Stimulated activated CD8-positive, alpha-beta memory T cell treated with anti-CD3 and anti-CD28 coated beads, Interleukin-2, amount 100 ng/mL, for 48 hours (primary cell): ENCODE measurements at places on chromosomes 6 and 20.

GRCh38 chr6:125529061-125529460, 220.4 kb upstream of the HEY2 start:
- DNase-seq = no peak

- no peak for DNase-seq
Observed at GRCh38 chr6:89963391-89963790, 69.1 kb downstream of the GJA10 start.

GRCh38 chr20:4972506-4973251, 28.6 kb downstream of the SLC23A2 start:
- no peak for DNase-seq

- DNase-seq = no peak
Observed at GRCh38 chr6:53692172-53692571, 26.6 kb upstream of the KLHL31 start.

- no peak for DNase-seq
Observed at GRCh38 chr6:116779573-116780164, 14.2 kb upstream of the FAM162B start.

GRCh38 chr20:7031222-7031621, 263.7 kb downstream of the BMP2 start:
- DNase-seq = no peak

- DNase-seq = no peak
Observed at GRCh38 chr20:24469894-24470745, 691 bp downstream of the SYNDIG1 start.

DNA sequence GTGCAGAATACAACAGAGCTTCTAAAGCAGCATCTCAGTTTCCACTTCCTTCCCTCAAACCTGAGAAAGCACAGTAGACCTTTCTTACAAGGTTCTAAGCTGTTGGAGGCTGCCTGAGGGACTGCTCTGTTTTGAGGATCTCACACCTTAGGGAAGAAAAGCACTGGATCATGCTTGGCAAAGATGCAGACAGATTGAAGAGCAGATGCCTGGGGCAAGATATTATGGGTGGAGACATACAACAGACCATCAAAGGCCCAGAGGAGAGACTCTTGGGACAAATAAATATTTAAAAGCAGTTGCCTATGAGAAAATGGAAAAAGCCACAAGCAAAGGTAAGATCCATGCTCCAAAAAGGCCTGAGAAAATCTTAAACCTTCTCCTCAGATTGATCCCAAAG, 6.2 kb downstream of the ZNF337 start:
- DNase-seq = no peak

GRCh38 chr20:63850689-63851547, 10.4 kb upstream of the ABHD16B start:
- DNase-seq = no peak

GRCh38 chr6:156848123-156848522, 70.9 kb downstream of the ARID1B start:
- no peak for DNase-seq

GRCh38 chr6:89682991-89683390, 44.4 kb upstream of the LYRM2 start:
- no peak for DNase-seq

- no peak for DNase-seq
Observed at GRCh38 chr6:51093871-51094270, 275.2 kb downstream of the TFAP2B start.

DNA sequence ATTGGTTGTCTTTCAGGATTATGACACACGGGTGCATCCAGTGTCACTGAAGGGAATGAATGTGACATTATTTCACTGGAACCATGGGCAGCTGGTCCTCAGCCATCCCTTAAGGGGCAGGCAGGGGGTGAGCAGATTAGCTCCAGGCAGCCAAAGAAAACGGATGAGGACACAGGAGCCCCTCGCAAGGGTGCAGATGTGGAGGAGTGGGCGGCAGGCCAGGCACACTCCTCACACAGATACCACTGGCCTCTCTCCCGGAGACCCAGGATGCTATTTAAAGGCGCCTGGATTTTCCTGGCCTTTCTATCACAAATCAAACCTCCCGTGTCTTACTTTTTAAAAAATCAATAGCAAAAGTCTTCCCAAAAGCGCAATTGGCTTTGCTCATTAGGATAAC, 210.4 kb downstream of the TAF4 start:
- no peak for DNase-seq

- no peak for DNase-seq
Observed at GRCh38 chr6:166739976-166740318, 112.9 kb upstream of the RPS6KA2 start.

GRCh38 chr20:31638816-31639215, 1.1 kb downstream of the COX4I2 start:
- DNase-seq = no peak

GRCh38 chr6:96899019-96899418, 1.3 kb upstream of the NDUFAF4 start:
- no peak for DNase-seq

DNA sequence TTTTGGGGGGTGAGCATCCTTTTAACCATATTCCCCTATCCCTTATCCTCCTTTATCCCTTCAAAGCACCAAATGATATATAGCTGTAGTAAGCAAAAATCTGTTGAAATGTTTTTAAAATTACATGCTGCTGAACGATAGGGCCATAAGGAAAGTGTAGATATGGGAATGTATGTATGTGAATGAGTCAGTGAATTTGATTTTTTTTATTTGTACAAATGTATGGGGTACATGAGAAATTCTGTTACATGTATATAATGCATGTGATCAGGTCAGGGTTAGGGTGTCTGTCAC, 327.2 kb downstream of the ZFAND3 start:
- no peak for DNase-seq

GRCh38 chr6:27176523-27177484, 70.7 kb upstream of the PRSS16 start:
- no peak for DNase-seq

DNA sequence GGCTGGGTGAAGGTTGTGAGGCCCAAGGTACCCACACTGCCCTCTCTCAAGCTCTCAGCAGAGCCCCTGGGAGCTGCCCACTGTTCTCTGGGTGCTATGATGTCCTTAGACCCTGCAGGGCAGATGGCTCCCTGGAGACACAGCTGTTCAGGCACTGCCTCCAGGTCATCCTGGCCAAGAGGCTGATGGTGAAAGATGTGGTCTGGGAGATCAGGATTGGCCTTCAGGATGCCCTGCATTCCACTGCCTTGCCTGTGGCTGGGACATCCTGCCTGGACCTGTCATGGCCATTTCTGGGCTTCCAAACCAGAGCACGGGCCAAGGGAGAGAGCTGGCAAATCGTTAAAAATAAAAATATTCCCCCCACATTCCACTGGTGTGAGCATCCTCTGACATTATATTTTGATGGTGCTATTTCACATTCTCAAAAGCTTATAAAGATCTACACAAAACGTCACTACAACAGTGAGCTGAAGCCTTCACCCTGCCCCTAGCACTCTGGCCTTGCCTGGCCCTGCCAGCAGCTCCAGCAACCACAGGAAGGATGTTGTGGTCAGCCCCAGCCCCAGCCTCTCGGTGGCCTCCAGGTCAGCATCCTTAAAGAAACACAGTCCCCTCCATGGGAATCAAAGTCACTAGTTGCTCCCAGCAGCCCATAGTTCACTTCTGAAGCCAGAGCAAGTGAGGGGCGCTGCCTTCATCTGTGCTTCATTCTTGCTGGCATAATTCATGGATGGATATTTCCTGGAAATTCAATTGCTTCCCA, 13.5 kb upstream of the KCNK16 start:
- no peak for DNase-seq

- DNase-seq = peak; percentile 7
Observed at GRCh38 chr6:17907406-17908229, 79.8 kb downstream of the KIF13A start.

- DNase-seq = no peak
Observed at GRCh38 chr6:63805808-63806572, 170.4 kb downstream of the PHF3 start.

GRCh38 chr6:122722746-122723145, 56.8 kb upstream of the FABP7 start:
- DNase-seq = no peak

DNA sequence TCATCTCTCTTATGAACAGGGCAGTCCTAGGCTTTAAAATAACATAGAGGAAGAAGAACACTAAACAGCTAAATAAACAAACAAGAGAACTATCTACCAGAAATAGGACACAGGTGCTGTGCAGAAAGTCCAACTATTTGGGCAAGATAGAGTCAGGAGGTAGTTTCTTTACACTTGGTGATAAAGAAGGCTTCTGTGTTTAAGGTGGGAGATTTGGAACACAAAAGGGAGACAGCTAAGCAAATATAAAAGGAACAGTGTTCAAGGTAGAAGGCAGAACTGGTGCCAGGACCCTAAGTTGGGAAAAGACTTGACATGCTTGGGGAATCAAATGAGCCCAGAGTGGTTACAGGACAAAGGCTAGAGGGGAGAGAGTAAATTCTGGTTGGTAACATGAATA, 110.5 kb downstream of the MANEA start:
- DNase-seq = no peak

DNA sequence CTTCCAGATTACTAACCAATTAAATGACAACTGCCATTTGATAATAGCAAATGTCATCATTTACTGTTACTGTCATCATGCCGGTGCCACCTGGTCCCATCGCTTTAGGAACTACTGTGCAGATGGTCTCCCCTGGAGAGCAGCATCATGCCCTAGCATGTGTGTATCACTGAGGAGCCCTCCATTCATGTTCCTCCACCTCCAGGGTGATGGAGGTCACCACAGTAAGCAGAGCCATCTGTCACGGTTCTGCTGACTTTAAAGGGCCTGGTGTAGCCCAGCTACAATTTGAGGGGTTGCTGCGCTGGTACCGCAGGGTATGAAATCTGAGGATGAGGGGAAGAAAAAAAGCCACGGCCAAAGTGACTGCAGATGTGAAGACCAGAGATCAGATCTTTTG, 118.8 kb upstream of the KCNK16 start:
- no peak for DNase-seq

DNA sequence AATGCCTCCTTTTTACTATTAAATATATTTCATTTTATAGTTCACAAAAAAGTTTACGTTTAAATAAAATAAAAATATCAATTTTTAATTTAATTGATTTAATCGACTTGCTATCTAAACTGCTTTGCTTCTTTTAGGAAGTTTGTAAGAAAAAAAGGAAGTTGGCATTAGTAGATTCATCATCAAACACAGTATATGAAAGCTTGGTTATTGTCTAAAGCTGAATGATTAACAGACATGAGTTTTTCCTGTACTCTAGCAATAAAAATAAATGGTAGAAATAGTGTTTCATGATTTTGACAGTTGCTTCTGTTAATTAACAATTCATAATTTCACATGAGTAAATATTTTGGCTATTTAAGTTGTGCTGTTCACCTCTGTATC, 1285.5 kb upstream of the GJE1 start:
- no peak for DNase-seq

GRCh38 chr20:47760686-47761481, 24.4 kb downstream of the SULF2 start:
- no peak for DNase-seq

DNA sequence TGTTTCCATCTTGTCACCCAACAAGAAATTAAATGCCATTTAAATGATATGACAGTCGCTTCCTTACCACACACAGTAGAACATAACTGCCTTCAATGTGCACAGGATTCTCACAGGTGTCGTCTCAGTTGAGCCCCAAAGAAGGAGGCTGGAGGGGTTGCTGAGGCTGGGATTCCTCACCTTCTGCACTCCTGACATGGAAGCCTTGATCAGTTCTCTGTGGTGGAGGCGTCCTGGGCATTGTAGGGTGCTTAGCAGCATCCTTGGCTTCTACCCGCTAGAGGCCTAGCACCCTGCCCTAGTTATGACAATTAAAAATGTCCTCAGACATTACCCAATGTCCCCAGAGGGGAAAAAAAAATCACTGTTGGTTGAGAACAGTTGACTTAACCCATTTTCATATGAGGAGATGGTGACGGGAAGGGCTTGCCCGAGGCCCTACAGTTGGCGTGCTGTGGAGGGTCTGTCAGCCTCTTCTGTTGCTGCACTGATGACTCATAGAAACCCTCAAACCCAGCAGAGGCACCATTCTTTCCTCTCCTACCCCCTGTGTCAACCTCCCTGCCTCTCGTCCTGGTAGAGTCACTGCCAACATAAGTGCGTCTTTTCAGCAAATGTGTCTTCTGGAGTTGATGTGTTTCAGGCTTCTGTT, 19.3 kb upstream of the ZNF831 start:
- DNase-seq = no peak

DNA sequence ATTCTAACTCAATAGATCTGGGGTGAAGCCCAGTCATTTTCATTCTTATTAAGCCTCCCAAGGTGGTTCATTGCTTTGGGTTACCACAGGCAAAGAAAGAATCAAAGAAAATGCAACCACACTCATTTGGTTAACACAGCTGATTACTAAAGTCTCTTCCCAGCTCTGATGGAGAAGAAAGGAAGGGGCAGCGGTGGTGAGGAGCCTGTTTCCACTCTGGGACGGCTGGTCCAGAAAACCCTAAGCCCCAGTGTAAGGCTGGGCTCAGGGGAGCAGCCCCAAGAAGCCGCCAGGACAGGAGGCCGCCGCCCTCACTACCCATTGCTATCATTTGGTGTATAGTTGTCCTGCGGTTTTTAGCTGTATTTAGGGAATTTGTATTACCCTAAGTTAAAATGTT, 226.9 kb downstream of the CD83 start:
- no peak for DNase-seq

DNA sequence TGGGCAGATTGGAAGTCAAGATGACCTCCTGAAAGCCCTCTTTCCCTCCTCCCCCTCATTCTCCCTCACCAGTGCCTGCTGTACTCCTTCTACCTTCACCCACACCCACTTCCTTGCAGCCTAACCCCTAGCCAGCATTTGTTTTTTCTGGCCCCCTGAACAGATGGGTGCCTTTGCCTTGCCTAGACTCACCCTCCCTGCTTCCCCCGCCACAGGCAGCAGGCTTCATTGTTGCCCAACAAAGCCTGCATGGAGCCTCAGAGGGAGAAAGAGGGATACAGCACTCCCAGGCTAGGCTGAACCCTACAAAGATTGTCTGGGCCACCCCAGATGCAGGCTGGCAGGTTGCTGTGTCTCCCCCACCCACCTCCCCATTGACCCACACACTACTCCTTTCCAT, 2.7 kb downstream of the MOCS1 start:
- DNase-seq = no peak

GRCh38 chr20:21564127-21564773, 50.4 kb upstream of the NKX2-2 start:
- no peak for DNase-seq
